ENCODE measurements at places on chromosomes 3 and 15.

DNA sequence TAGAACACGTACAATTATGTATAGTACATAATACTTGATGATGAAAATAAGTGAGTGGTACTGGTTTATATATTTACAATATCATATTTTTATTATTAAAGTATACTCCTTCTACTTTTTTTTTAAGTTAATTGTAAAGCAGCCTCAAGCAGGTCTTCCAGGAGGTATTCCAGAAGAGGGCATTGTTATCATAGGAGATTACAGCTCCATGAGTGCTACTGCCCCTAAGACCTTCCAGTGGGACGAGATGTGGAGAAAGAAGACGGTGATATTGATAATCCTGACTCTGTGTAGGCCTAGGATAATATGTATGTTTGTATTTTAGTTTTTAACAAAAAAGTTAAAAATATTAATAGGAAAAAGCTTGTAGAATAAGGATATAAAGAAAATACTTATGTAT lies 40.3 kb upstream of the SCN5A start:
- no peak for DNase-seq

GRCh38 chr3:196638861-196639482 lies 522 bp upstream of the NRROS start:
- peak; percentile 36 for DNase-seq

- no peak for DNase-seq
Measured at GRCh38 chr3:183653209-183654064, 18.0 kb downstream of the KLHL24 start.

DNA sequence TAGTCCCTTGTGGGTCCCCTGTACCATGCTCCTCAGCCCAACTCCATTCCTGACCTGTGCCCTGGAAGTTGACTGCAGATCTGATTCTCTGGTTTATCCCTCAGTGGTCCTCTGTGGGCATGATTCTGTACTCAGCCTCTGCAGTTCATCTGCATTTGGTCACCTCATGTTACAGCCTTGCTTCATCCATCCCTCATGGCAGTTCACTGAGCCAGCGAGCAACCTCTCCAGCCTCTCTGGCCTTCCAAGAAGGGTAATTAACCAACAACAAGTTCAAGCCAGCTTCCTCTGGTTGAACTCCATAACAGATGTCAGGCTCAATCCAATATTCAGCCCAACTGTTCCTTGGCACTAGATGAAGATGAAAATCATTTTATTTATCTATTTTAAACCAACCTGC lies 509.5 kb downstream of the NTRK3 start:
- DNase-seq = no peak

- no peak for DNase-seq
Measured at GRCh38 chr3:162022911-162023310, 526.3 kb downstream of the OTOL1 start.

DNA sequence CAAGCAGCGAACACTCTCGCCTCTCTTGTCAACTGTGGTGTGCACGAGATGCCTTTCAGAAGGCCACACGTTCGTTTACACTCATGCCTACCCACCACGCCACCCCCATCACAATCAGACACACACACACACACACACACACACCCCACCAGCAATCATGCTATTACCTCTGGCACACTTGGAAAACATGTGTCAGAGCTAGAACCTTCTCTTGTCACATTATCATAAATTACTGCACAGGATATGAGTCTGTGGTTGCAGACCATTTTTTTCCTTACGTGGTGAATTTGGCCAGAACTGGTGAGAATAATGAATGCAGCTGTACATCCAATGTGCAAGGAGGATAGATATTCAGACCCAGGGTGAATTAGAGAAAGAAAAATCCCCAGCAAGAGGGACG lies 52.4 kb downstream of the TRIM69 start:
- DNase-seq = no peak

GRCh38 chr15:80982205-80982604 lies 7.4 kb downstream of the MESD start:
- DNase-seq = no peak

GRCh38 chr15:57731530-57732103 lies 25.1 kb downstream of the POLR2M start:
- no peak for DNase-seq

- no peak for DNase-seq
Measured at GRCh38 chr15:77057685-77058084, 13.2 kb downstream of the TSPAN3 start.

DNA sequence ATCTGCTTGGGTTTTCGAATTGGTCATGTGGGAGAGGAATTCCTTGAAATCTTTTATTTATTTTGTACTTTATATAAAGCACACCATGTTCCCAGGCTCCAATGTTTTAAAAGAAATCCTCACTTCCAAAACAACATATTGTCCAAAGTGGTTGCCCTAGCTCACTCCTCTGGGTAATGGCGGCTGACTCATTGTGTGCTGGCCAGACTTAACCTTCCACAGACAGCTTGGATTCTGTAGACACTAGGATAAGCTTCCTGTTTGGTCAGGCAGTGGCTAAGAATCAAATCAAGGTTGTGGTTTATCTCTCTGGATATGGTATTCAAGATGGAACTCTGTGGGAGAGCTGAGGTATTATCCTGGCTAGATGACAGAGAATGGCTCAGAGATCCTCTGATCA lies 55.8 kb upstream of the FAM98B start:
- DNase-seq = no peak

DNA sequence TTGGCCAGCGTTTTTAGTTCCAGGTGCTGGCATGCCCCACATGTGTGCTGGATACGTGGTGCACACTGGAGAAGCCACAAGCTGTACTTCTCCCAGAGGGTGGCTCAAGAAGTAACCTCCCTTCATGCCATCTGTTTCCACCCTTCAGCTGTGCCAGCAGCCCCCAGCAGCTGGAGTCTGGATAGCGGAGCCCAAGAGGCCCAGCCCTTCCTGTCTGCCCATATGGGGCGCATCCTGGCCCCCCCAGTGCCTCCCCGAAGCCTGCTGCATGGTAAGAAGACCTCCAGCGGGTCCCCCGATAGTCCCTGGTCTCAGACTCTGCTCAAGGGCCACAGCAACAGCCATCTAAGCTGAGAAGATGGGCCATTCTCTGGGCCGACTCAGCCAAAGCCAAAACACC lies 5.8 kb upstream of the MANF start:
- DNase-seq = no peak

GRCh38 chr3:194758716-194759115 lies 73.0 kb downstream of the FAM43A start:
- no peak for DNase-seq

GRCh38 chr15:81573098-81573746 lies 199.2 kb upstream of the TMC3 start:
- no peak for DNase-seq

DNA sequence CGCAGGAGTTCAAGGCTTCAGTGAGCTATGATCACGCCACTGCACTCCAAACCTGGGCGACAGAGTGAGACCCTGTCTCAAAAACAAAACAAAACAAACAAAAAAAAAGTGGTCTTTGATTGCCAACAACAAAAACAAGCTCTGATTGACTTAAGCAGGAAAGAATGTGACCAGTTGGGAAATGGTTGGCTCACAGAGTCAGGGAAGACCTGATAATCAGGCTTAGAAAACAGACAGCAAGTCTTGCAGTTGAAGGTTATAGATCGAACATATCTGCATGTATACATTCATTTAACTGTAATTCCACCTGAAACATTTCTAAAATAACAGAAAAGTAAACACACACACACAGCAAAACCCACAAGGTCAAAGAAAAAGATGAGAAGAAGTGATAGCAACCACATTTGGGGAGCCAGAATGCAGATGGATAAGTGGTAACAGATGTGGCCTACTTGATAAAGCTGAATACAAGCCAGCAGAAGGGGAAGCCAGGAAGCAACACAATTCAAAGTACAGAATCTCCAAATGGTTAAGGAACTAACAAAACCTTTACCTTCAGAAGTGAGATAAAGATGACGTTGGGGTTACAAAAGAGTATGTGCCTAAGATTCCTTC lies 699.9 kb upstream of the ZNF385D start:
- DNase-seq = no peak

- DNase-seq = peak; percentile 88
Measured at GRCh38 chr3:172101107-172101506, 61.7 kb downstream of the FNDC3B start.

DNA sequence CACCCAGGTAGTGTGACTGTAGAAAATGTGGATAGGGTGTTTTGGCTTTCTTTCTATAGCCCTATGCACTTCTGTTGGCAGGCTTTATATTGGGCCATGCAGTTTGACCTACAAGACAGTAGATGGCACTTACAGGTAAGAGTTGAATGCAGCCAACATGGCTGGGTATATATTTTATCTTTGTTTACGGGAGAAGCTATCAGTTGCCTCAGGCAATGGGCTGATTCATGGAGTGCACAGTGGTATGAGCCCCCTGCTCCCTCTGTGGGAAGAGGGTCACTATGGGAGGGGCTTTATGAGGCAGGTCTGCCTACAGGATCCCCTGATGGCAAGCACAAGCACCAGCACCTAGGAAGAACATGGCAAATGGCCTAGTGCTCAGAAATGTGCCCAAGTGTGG lies 301.2 kb upstream of the CDIN1 start:
- DNase-seq = no peak

- no peak for DNase-seq
Measured at GRCh38 chr15:29262738-29263137, 6.9 kb downstream of the NSMCE3 start.

- peak; percentile 27 for DNase-seq
Measured at GRCh38 chr15:50148362-50148963, 29.4 kb upstream of the ATP8B4 start.

DNA sequence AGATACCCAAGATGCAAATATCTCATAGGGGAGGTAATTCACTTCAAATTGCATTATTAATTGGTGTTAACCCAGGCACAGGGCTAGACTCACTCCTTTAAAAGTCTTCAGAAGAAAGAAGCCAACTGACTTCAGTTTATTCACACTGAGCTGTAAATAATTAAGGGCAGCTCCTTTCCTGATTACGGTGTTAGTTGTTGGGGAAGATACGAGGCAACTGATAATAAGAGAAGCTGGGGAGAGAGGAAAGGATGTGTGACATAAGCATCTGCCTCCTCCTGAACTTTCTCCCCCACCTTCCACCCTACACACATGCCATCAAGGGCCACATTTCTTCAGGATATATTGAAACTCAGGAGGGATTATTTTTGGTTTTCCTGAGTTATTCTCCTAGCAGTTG lies 47.5 kb downstream of the ADGRG7 start:
- DNase-seq = no peak

- no peak for DNase-seq
Measured at GRCh38 chr3:31077826-31078225, 183.4 kb upstream of the GADL1 start.

GRCh38 chr15:76588811-76589747 lies 252.5 kb downstream of the ISL2 start:
- no peak for DNase-seq

DNA sequence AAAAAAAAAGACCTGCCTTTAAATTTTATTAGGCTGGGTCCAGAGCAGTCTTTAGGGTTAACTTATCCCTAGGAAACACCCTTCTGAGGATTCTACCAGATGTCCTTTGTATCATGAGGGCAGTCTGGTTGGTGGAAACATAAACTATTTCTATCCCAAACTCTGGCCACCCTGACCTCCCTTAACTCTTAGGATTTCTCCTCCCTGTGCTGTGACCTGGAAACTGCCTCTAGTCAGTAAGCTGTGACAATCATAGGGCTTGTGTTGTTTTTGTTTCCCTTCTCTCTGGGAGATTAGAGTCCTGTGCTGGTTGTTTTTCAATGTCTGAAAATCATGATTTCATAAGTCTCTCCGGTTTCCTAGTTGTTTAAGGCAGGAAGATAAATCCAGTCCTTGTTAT lies 78.1 kb downstream of the TNFAIP8L3 start:
- DNase-seq = no peak

- no peak for DNase-seq
Measured at GRCh38 chr3:45362758-45363157, 25.6 kb upstream of the LARS2 start.

- DNase-seq = no peak
Measured at GRCh38 chr3:32336113-32336498, 55.5 kb upstream of the CMTM7 start.

DNA sequence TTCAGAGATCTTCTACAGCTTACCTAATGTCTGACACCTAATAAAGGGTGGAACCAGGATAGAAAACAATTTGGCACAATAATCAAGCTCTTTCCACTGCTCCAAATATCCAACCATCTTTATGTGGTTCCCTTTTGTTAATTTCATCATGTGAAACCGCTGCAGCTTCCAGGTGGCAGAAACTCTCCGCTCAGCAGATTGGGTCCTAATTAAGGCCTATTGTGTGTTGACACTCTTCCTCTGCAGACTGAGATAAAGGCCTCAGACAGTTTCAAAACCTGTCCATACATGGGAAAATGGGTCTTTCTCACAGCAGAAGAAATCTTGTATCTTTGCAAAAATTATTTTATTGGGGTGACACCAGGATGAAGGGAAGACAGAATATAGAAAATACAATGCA lies 1002.4 kb upstream of the SEMA6D start:
- DNase-seq = peak; percentile 96

DNA sequence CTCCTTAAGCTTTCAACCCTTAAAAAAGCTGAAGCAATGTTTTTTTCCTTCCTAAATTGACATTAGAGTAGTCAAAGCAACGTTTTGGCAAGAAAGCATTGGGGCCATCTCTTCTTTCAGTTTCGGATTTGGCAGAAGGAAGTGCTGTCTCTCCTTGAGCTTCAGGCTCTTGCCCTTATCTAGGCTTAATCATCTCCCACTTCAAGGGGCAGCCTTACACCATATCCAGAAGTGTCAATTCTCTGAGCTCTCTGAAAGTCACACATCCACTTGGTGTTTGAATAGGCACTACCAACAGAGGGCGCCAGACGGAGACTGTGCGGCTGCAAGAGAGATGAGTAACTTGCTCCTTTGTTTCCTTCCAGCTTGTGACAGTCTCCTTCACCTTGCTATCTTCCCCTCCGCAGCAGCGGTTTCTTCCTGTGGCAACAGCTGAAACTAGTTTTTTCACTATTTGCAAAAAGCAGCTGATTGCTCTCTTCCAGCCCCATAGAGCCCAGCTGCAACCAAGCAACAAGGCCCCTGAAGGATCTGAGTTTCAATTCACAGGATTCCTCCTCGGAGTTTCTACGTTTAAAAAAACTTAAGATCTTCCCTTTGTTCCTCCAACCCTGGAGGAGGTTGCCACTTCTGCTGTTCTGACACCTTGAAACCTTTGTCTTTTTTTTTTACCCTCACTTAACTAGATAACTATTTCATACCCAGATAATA lies 147.0 kb upstream of the SLCO3A1 start:
- DNase-seq = peak; percentile 92

GRCh38 chr3:171700653-171701052 lies 109.6 kb downstream of the PLD1 start:
- DNase-seq = no peak

DNA sequence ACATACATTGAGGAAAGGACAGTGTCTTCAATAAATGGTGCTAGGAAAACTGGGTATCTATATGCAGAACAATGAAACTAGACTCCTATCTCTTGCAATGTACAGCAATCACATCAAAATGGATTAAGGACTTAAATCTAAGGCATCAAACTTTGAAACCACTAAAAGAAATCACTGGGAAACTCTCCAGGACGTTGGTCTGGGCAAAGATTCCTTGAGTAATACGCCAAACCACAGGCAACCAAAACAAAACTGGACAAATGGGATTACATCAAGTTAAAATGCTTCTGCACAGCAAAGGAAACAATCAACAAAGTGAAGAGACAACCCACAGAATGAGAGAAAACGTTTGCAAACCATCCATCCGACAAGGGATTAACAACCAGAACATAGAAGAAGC lies 14.5 kb downstream of the LAMP3 start:
- DNase-seq = no peak

All from RPMI8226 (cell line).